ENCODE measurements at places on chromosomes 16 and 17. TPM values are rescaled to one million over a fixed set of nuclear protein-coding genes. Genes with fewer than 3 reads are reported as not detected.

The ZNF469 gene
- total RNA-seq = 1.5 TPM

The C16orf74 gene
- 0.51 TPM for total RNA-seq

The IRX6 gene
- 37.1 TPM for total RNA-seq

The DYNLL2 gene
- total RNA-seq = 79.4 TPM

The KLHDC4 gene
- 12.6 TPM for total RNA-seq

The TPSG1 gene
- not detected for total RNA-seq

The MMP15 gene
- total RNA-seq = 53.5 TPM

The POLR2A gene
- total RNA-seq = 56.4 TPM

The CCL4 gene
- 0.81 TPM for total RNA-seq

The FTO gene
- total RNA-seq = 70.4 TPM

The SLC52A1 gene
- not detected for total RNA-seq

The SLC47A1 gene
- 11.8 TPM for total RNA-seq

The SLC13A2 gene
- not detected for total RNA-seq

The ARHGAP44 gene
- 8.3 TPM for total RNA-seq

The HSD3B7 gene
- total RNA-seq = 5.4 TPM

The WNT9B gene
- 0.62 TPM for total RNA-seq

The CA4 gene
- total RNA-seq = 3.7 TPM

The FNDC8 gene
- total RNA-seq = not detected

The GP1BA gene
- not detected for total RNA-seq

The PLCD3 gene
- 87.6 TPM for total RNA-seq

The LRRC37A3 gene
- 4.2 TPM for total RNA-seq

The TLCD2 gene
- 2.6 TPM for total RNA-seq

The MARVELD3 gene
- not detected for total RNA-seq

The CHD9NB gene
- total RNA-seq = 1.0 TPM

The UTS2R gene
- 0.51 TPM for total RNA-seq

The EVI2A gene
- total RNA-seq = 2.2 TPM

The TP53TG3E gene
- not detected for total RNA-seq

The GUCY2D gene
- not detected for total RNA-seq

The NPIPA8 gene
- total RNA-seq = 0.46 TPM

The MSLN gene
- total RNA-seq = not detected

The SBK1 gene
- 1.9 TPM for total RNA-seq

The SCNN1G gene
- not detected for total RNA-seq

The C17orf50 gene
- total RNA-seq = not detected

The RASD1 gene
- 4.4 TPM for total RNA-seq

The RMI2 gene
- 0.43 TPM for total RNA-seq

The CDYL2 gene
- 6.0 TPM for total RNA-seq

The MYH3 gene
- total RNA-seq = 1.5 TPM

The GPRC5B gene
- 54.1 TPM for total RNA-seq

The RAP1GAP2 gene
- 31.2 TPM for total RNA-seq

The MYL11 gene
- 0.59 TPM for total RNA-seq

The KRT31 gene
- not detected for total RNA-seq

The RDM1 gene
- total RNA-seq = not detected

The MT1E gene
- 36.1 TPM for total RNA-seq

The CNTD1 gene
- not detected for total RNA-seq

The SLC16A3 gene
- total RNA-seq = 20.7 TPM

The COL1A1 gene
- 142 TPM for total RNA-seq

The ITGB4 gene
- total RNA-seq = 5.7 TPM

The GP2 gene
- total RNA-seq = not detected

The TBC1D3H gene
- not detected for total RNA-seq

The GDE1 gene
- total RNA-seq = 89.1 TPM

The CYBA gene
- 26.8 TPM for total RNA-seq

Measured in cardiac septum (tissue), 1 donor.